ENCODE measurements at places on chromosomes 2 and 18.
A peak's percentile ranks its signal among the peaks of the same experiment; 100 is the strongest.

- peak; percentile 45 for DNase-seq
Measured at GRCh38 chr2:40244675-40245074, 207.2 kb downstream of the SLC8A1 start.

DNA sequence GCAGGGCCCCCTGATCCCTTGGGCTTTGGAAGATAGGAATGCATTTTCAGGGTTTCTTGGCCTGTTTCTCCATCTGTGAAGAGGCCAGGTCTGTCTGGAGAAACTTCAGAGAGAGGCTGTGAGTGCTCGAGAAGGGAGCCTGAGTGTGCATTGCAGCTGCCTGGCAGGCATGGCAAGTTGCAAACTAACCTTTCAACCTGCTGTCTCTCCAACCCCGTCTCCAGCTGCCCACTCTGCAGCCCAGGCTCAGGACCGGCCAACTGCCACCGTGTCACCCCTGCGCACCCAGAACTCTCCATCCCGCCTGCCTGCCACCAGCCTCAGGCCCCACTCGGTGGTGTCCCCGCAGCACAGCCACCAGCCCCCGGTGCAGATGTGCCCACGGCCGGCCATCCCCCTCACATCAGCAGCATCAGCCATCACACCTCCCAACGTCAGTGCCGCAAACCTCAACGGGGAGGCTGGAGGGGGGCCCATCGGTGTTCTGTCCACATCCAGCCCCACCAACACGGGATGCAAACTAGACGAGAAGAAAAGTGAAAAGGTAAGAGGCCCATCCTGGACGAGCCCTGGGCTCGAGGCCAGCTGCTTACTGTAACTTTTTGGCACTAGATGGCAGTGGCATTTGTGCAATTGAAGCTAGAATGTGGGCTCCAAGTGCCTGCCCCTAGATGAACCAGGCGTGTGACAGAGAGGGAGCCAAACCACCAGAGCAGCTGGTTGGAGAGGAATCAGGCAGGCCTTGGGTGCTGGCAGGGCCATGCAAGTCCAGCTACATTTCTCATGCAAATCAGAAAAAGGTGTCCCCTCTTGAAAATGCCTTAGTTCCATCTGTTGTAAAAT, 164.6 kb downstream of the SEPTIN10 start:
- DNase-seq = no peak

- DNase-seq = no peak
Measured at GRCh38 chr2:48543895-48544294, 13.9 kb downstream of the STON1 start.

DNA sequence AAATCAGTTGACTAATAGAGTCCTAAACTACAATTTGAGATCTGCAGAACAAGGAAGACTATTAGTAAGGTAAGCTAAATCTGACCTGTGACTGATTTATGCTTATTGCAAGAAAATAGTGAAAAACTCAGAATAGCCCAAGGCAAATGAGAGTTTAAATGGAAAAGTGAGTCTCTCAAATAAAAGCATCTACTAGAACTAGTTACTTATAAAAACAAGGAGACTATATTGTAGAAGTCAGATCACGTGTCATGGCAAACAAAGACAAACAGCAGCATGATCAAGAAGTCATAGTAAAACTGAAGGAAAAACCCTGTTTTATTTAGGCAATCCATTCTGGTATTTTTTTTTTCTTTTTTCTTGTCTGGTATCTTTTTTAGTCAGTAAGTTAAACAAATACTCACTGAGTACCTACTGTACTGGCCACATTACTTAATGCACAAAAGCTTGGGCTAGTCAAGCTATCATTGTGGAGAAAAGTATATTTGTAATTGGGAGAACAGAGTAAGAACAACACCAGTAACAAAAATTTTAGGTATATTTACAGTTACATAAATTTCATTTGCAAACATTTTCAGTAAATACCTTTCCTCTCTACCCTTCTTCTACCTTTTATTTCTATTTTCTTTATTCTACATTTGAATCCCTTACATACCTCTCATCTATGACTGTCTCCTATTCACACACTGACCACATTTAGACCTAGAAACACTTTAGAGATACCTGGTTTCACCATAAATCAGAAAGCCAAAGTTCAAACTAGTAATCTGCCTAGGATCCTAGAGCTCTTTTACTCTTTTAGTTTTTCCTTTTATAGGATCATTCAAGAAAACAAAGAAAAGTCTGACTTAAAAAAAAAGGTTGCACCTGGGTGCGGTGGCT, 23.7 kb downstream of the CCDC88A start:
- no peak for DNase-seq

- DNase-seq = peak; percentile 31
Measured at GRCh38 chr2:107418708-107419107, 408.0 kb upstream of the RGPD4 start.

- no peak for DNase-seq
Measured at GRCh38 chr2:171541202-171541887, 19.1 kb downstream of the CYBRD1 start.

GRCh38 chr2:11228692-11229091, 73.4 kb downstream of the SLC66A3 start:
- DNase-seq = no peak

Measured in MM.1S (cell line).